ENCODE measurements at places on chromosomes 3 and 15.

DNA sequence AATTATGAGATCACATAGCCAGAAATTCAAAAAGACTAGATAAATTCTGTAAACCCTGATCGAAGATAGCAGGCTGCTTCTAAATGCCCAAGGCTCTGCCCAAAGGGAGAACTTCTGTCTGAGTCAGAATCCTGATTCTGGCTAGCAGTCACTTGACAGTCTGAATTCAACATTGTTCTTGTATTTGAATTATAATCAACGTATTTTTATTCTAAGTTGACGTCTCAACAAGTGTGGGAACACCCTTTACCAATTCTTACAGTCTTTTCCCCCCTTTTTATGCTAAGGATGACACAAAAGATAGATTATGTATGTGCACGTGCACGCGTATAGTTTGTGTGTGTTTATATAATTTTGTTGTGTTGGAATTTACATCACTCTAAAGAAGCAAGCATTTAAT is 552.8 kb downstream of the NAALADL2 start:
- DNase-seq = no peak

- no peak for DNase-seq
Measured at GRCh38 chr3:14434126-14434497, 31.7 kb downstream of the SLC6A6 start.

- no peak for DNase-seq
Measured at GRCh38 chr3:37807749-37808148, 53.9 kb upstream of the CTDSPL start.

DNA sequence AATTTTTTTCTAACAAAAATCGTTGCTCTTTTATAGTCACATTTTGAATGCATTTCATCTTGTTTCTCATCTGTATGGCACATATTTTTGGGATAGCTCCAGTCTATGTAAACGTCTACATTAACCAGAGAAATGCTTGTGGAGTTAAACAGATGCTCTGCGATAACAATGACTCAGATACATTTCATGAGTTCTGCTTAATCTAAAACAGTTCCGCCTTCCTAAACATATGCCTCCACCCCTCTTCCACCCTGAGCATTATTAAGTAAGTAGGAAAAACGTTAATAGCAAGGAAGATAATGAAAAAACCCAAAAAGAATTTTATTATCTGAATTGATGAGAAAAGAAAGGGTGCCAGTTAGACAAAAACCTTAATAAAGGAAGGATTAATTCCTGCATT is 396.1 kb downstream of the TUSC7 start:
- no peak for DNase-seq

- no peak for DNase-seq
Measured at GRCh38 chr15:64755427-64755940, 19.9 kb downstream of the RBPMS2 start.

GRCh38 chr3:110391640-110392395 is 679.8 kb upstream of the NECTIN3 start:
- DNase-seq = no peak

- no peak for DNase-seq
Measured at GRCh38 chr15:61935493-61935892, 124.8 kb downstream of the VPS13C start.

DNA sequence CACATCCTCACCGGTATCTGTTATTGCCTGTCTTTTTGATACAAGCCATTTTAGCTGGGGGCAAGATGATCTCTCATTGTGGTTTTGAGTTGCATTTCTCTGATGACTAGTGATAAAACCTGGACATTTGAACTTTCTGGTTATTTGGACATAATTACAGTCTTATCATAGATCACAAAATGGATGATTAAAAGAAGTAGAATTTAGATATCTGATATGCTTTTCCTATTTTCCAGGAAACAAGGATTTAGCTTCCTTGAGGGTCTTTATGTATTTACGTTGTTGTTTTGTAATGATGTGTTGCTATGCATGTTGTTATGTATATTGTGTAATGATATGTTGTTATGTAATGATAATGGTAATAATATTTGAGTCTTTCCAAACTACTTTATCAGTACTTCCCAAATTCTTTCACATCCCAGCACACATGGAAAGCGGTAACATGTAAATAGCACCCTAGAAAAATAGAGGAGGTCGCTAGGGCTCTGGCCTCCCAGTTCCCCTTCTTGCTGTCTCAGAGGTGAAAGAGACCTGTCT is 53.8 kb downstream of the GJD2 start:
- DNase-seq = no peak

DNA sequence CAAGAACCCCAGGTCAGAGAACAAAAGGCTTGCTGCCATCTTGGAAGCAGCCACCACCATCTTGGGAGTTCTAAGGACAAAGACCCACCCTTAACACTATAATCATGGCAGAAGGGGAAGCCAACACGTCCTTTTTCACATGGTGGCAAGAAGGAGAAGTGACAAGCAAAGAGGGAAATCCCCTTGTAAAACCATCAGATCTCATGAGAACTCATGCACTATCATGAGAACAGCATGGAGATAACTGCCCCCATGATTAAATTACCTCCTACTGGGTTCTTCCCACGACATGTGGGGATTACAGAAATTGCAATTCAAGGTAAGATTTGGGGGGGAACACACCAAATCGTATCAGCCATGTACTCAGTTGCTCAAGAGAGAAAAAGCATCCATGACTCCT is 21.1 kb upstream of the GBE1 start:
- no peak for DNase-seq

GRCh38 chr3:43105596-43106292 is at the start of gene POMGNT2:
POMGNT2 (minus strand) TSS chr3:43106079; CDS start chr3:43081431, 24,648 bp downstream.
- DNase-seq = peak; percentile 74

DNA sequence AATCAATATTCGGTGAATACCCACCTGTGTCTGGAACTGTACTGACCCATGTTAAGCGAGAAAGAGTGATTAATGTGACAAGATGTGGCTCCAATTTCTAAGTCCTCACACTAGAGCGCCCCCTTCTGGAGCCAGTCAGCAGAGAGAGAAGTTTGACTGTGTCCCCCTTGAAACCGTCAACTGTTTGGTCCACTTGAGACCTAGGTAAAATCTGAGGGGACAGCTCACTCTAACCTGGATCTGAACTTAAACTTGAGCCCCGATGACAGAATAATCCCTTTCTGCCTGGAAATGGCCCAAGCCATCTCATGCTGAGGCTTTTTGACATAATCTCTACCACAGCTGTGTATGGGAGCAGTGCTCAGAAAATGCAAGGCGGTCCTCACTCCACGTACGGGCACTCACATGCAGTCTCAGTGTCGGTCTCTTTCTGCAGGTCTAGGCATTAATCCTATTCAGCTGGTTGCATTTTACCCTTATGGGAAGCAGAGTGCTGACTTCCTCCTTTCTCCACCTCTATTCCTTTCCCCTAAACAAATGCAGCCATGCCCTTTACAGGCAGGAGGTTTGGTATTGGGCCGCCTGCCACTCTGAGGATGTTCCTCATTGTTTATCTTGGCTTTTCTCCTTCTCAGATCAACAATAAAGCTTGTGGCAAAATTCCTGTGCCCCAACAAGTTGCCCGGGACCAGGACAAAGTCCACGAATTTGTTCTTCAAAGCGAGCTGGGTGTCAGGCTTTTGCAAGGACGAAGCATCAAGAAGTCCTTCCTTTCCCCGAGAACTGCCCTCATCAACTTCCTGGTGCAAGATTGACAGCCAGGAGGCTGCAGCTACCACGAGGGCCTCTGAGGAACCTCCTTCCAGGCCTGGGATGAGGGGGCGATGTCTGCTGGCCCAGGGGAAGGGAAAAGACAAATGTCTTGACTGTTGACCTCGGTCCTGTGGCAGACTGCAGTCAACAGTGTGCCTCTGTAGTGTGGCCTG is 47.5 kb upstream of the LIMD1 start:
- peak; percentile 42 for DNase-seq

DNA sequence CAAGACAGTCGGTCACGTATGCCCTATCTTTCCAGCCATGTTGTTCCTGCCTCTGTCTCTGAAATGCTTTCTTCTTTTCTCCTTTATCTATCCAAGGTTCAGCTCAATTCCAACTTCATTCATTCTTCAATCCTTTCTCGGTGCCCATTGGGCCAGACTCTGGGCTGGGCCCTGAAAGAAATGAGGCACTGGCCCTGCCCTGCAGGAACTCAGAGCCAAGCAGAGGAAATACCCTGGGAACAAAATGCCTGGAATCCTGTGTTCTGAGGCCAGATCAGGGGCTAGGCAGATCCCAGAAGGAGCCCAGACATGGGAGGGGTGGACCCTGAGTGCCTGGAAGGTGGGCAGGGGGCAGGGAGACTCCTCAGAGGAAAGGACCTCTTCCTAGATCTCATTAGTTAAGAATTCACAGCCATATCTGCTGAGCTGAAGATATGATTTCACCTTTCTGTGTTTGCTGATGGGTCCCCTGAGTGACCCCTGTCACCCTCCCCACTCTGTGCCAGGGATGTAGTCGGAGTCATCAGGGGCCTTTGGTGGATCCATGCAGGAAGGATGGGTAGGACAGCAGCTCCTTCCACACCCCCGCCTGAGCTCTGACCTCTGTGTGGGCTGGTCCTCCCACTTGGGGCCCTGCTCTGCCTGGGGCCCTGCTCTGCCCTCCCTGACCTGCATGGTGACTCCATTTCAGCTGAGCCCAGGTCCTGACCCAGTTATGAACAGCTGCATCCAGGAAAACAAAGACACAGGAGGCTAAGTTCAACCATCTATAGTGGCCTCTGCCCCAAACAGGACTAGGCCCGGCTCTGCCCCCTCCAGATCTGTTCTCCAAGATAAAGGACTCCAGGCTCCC is 5.3 kb upstream of the DAPK2 start:
- DNase-seq = no peak

DNA sequence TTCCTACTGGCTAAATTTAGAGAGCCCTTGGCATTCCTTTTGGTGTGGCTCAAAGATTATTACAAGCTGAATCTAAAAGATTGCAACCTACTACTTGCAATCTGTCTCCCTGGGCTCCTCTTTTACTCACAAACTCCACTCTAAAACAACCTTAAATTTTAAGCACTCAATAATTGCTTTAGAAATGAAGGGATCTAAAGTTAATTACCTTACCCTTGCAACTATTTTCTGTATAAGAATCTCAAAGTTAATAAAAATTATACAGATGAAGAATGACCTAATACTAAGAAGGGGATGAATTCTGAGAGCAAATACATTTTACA is 60.2 kb downstream of the ESYT3 start:
- no peak for DNase-seq

DNA sequence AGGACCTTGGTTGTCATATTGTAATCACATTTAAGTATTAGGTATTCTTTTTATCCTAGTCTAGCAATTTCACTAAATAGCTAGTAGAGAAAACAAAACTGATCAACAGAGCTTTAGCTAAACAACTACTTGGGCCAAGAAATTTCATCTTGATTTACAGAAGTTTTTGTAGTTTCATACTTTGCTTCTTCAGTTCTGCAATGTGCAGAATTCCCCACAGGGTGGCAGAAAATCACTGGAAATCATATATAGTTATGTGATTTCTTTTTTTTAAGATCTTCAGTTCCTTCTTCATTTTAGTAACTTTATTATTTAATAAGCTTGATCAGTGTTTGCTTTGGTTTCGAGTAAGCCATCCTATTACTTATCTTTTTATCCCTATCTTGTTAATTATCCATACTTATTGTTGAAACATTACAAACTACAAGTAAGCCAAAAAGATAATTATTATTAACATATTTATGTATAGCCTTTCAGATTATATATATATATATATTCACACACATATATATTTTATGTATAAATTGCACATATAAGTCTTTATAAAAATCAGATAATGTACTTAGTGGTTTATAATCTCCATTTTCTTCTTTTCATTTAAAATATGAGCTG is 2.2 kb upstream of the BNIP2 start:
- DNase-seq = peak; percentile 1

DNA sequence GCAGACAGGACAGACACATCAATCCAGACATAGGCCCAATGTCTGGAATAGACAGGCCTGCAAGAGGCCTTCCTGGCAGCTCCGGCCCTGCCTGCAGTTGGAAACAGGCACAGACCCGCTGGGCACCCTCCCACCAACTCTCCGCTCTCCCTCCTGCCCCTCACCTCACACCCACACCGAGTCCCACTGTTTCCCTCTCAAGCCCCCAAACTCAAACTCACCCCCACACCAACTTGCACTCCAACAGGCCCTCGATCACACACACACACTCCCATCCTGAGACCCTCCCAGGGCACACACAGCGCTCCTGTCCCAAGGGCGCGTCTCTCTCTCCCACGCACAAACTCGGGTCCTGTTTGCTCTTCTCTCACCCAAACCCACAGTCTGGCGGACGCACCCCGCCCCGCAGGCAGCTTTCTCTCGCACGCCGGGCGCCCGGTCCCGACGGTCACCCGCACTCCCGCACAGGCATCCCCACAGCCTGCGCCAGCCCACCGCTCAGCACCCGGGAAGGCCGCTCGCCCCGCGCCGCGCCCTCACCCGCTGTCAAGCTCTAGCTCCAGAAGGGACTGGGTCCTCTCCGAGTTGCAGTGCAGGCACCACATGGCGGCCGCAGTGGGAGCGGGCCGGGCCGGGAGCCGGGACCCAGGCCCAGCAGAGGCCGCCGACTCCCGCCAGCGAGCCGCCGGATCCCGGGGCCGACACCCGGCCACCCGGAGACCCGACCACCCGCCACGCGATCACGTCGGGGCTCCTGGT is 106.2 kb downstream of the IQSEC1 start:
- DNase-seq = no peak

DNA sequence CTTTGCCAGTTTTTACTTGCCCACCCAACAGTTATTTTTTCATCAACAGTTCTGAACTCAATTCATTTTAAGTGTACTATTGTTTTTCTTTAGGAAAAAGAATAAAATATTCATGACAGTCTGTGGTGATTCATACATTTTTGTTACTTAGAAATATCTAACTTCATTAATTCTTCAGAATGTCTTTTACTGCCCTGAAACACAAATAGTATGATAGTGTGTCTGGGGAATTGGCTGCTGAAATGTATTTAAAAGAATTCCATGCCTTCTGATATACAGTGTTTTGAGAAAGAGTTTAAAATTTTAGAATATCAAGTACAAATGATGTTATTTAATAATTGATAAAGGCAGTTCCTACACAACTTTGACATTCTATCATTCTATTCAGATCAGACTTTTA is 854.1 kb downstream of the NAALADL2 start:
- DNase-seq = no peak

GRCh38 chr15:76962337-76963013 is 30.9 kb downstream of the RCN2 start:
- no peak for DNase-seq

DNA sequence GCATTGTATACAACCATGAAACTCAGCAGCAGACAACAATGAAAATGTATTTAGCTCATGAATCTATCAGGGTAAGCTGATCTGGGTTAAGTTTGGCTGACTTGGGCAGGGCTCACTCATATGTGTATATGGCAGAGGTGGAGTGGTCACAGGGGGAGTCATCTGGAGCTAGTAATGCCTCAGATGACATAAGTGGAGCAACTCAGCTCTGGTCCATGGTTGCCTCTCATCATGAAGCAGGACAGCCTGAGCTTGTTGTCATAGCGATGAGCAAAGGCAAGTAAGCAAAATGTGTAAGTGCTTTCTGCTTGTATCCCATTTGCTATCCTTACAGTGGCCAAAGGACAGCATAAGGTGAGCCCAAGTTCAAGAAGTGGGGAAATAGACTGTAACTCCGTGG is 64.5 kb downstream of the ALCAM start:
- no peak for DNase-seq
